ENCODE measurements at places on chromosomes 11 and 22. TPM values are rescaled to one million over a fixed set of nuclear protein-coding genes. Genes with fewer than 3 reads are reported as not detected.

The TRIM51G gene
- not detected for total RNA-seq

The CYP2D6 gene
- total RNA-seq = not detected

The TXNRD2 gene
- 6.7 TPM for total RNA-seq

The PGR gene
- total RNA-seq = 1.9 TPM

The FGF4 gene
- total RNA-seq = not detected

The SCGB2A2 gene
- not detected for total RNA-seq

The PRR33 gene
- total RNA-seq = not detected

The CCDC73 gene
- not detected for total RNA-seq

The RCE1 gene
- 26.0 TPM for total RNA-seq

The KRTAP5-10 gene
- not detected for total RNA-seq

The SLC22A25 gene
- total RNA-seq = not detected

The PNPLA5 gene
- total RNA-seq = not detected

The CCDC87 gene
- total RNA-seq = 0.26 TPM

The SCGB1A1 gene
- total RNA-seq = not detected

The GVQW3 gene
- 0.47 TPM for total RNA-seq

The APOL1 gene
- total RNA-seq = 2.8 TPM

The MOGAT2 gene
- total RNA-seq = not detected

The MMP27 gene
- not detected for total RNA-seq

Data from pericardium fibroblast (primary cell).